Right atrium auricular region (tissue), 2 donors: ENCODE measurements at places on chromosomes 5 and 9. TPM values are rescaled to one million over a fixed set of nuclear protein-coding genes. Genes with fewer than 3 reads are reported as not detected.

DNA sequence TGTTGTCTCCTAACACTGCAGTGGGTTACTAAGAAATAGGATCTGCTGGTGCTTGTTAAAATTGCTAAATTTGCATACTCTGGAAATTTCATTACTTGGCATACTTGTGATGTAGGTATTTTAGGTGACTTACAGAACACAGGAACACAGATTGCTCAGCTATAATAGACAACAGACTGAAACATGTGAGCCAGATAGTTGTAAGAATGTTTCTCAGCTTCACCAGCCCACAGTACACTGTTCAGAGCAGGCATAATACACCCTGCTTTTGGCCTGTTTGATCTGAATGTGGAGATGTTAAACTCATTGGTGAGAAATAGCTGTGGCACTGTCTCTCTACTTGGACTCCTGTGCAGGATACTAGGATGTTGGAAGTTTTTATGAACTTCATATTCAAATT is 275.7 kb downstream of the CSNK1G3 start:
- no peaks in the 10 kb centered on the region for H3K36me3 ChIP-seq
- no peak for DNase-seq

DNA sequence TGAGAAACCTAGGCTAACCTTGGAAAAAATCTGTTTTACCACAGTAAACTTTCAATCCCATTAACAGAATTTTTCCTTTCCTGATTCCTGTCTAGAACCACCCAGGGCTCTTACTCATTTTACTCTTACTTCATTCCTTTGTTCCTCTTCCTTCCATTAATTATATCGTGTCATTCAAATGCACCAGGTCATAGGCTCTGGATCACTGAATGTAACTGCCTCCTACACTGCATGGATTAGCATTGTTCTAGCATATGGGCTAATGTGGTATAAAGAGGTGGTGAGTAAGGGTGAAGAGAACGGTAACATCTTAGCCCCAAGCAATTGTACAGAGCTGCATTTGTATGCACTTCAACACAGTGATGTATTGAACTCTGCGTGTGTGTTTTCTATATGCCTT is 49.5 kb upstream of the SPINK5 start:
- DNase-seq = no peak
- H3K27me3 ChIP-seq = no peaks in the 10 kb centered on the region
- no peaks in the 10 kb centered on the region for H3K4me1 ChIP-seq

The BSPRY gene
- 0.48 TPM for total RNA-seq

GRCh38 chr5:41656597-41656996 is 146.2 kb upstream of the PLCXD3 start:
- H3K36me3 ChIP-seq = no peaks in the 10 kb centered on the region
- H3K27ac ChIP-seq = no peak overlapping the region
- no peak for DNase-seq

GRCh38 chr9:83281306-83282255 is 218.6 kb upstream of the RASEF start:
- peaks cover 23% of the 10 kb centered on the region for H3K4me1 ChIP-seq
- no peak overlapping the region for H3K4me3 ChIP-seq

The FBP2 gene
- total RNA-seq = not detected

The SLC4A9 gene
- not detected for total RNA-seq

- H3K27ac ChIP-seq = no peak overlapping the region
- H3K36me3 ChIP-seq = no peaks in the 10 kb centered on the region
- H3K4me3 ChIP-seq = no peak overlapping the region
- H3K27me3 ChIP-seq = no peaks in the 10 kb centered on the region
Measured at GRCh38 chr5:124591583-124591982, 154.9 kb downstream of the ZNF608 start.

DNA sequence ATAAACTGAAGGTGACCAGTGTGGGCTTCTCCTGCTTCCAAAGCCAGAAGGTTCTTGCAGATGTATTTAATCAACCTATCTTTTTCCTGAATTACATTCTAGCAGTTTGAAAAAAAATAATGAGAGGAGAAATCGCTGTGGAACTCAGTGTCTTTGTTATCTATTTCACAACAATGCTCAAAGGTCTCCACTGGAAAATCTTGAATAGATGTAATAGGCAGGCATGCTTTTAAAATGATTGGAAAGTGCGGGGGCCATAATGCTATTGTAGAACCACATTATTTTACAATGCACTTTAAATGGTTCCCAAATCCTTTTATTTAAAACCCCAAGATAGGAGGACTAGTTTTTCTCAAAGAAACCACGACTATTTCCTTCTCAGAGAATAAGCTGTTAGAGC is 23.3 kb downstream of the ENC1 start:
- H3K4me1 ChIP-seq = no peaks in the 10 kb centered on the region
- no peak overlapping the region for H3K4me3 ChIP-seq

DNA sequence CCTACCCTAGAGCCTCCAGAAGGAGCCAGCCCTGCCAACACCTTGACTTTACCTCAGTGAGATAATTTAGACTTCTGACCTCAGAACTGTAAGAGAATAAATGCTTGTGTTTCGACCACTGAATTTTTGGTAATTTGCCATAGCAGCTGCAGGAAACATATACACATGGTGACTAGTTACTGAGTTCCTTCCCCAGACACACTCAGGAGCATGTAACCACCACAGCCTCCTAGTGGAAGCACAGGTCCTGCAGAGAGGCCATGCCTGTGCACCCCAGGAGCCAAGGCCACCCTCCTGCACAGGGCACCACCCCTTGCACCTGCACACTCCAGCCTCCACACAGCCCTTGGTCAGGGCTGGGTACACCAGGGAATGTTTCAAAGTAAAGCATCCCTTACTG is 7.6 kb upstream of the CAMSAP1 start:
- H3K4me3 ChIP-seq = no peak overlapping the region
- no peaks in the 10 kb centered on the region for H3K27me3 ChIP-seq
- DNase-seq = no peak
- H3K4me1 ChIP-seq = no peaks in the 10 kb centered on the region
- no peak overlapping the region for H3K27ac ChIP-seq

- H3K4me3 ChIP-seq = no peak overlapping the region
- H3K27me3 ChIP-seq = no peaks in the 10 kb centered on the region
- peak overlapping the region; percentile 5 for H3K27ac ChIP-seq
- no peaks in the 10 kb centered on the region for H3K36me3 ChIP-seq
Measured at GRCh38 chr9:98964201-98964600, 20.5 kb downstream of the COL15A1 start.

DNA sequence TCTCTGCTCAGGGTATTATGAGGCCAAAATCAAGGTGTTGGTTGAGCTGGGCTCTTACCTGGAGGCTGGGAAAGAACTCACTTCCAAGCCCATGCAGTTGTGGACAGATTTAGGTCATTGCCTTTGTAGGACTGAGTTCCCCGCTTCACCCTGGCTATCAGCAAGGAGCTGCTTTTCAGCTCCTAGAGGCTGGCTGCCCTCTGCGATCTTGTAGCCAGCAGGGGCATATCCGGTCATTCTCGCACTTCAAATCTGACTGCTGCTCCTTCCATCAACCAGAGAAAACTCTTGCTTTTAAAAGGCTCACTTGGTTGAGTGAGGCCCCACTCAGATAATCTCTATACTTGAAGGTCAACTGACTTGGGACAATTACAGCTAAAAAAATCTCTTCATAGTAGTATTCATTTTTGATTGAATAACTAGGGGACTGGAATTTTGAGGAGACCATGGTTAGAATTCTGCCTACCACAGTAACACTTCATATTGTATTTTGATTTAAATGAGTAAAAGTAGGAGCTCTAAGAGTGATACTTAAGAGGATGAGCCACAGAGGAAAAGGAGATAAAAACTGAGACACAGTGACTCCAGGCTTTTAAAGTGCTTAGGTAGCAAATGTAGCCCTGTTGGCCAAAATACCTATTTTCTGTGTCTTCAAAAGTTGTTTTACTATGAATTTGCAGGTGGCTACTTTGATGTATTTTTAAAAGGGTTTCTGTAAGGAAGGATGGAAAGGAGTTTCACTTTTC is 137.4 kb downstream of the CD180 start:
- no peak for DNase-seq
- H3K4me1 ChIP-seq = no peaks in the 10 kb centered on the region
- no peak overlapping the region for H3K4me3 ChIP-seq
- H3K27ac ChIP-seq = peak overlapping the region; percentile 30
- H3K36me3 ChIP-seq = peaks cover 8% of the 10 kb centered on the region

The CYLC2 gene
- not detected for total RNA-seq

DNA sequence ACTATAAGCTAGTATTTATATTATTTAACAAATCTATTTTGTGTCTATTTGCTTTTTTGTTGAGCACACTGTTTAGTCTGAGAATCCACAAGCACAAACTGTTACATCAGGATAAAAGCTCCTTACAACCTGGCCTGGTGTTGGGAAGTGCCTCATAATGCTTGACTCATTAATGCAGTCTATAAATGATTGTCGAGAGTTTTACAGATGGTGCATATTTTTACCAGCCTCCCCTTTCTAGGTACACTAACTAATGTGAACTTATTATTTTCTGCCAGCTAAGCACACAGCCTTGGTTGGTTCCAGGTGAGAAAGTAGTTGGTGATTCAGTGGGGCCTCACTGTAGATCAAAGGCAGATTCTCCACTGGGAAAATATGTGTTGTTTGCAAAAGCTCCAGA is 151.0 kb upstream of the ADAMTS16 start:
- H3K27ac ChIP-seq = no peak overlapping the region
- H3K27me3 ChIP-seq = no peaks in the 10 kb centered on the region
- no peaks in the 10 kb centered on the region for H3K4me1 ChIP-seq

DNA sequence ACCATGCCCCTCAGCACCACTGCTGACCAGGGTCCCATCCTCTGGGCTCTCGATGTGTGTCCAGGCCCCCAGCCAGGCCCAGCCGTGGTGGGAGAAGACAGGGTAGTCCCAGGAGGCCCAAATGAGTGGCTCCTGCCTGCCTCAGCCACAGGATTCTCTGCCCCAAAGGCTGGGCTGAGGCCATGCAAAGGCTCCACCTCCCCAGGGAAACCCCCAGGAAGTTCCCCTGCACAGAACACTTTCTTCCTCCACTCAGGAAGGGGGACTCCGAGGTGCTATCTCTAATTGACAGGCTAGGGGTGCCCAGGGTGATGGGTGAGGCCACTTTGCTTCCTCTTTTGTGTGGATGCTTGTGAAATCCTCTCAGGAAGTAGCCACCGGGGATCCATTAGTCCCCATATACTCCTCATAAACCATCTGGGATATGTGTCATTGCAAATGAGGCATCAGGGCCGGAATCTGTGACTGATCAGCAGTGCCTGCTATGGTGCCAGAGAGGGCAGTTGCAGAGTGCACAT is 23.1 kb upstream of the TDRD7 start:
- DNase-seq = no peak
- H3K4me3 ChIP-seq = no peak overlapping the region
- H3K4me1 ChIP-seq = peaks cover 8% of the 10 kb centered on the region
- H3K36me3 ChIP-seq = no peaks in the 10 kb centered on the region

The PIP5K1B gene
- 18.4 TPM for total RNA-seq

DNA sequence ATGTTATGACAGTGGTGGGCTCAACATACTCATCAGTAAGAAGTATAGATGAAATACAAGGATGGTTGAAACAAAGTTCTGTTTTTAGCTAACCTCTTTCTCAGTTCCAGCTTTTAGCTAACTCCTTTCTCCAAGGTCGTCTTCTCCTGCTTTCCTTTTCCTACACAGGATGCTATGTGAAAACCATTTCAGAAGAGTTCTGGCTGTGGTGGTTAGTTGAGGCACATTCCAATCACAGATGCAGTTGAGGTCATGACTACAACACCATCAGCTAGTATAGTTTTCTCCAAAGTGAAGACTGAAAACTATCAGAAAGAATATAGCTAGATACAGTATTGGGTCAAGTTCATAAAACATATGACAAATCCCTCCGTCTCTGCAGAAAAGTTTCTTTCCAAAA is 477.7 kb upstream of the C9orf72 start:
- H3K36me3 ChIP-seq = no peaks in the 10 kb centered on the region
- DNase-seq = no peak
- no peak overlapping the region for H3K27ac ChIP-seq
- no peaks in the 10 kb centered on the region for H3K27me3 ChIP-seq

The HRCT1 gene
- 4.9 TPM for total RNA-seq

- peak overlapping the region; percentile 94 for H3K4me3 ChIP-seq
- H3K27me3 ChIP-seq = no peaks in the 10 kb centered on the region
- DNase-seq = no peak
- H3K36me3 ChIP-seq = peaks cover 10% of the 10 kb centered on the region
- peaks cover 33% of the 10 kb centered on the region for H3K4me1 ChIP-seq
Measured at GRCh38 chr5:74765929-74766328, 988 bp downstream of the GFM2 start.

GRCh38 chr5:136028782-136029742 is at the start of gene TGFBI:
Gene TGFBI, plus strand, starts transcription at chr5:136028988. Its CDS starts 68 bp downstream, at chr5:136029056.
- H3K36me3 ChIP-seq = peaks cover 4% of the 10 kb centered on the region
- peaks cover 49% of the 10 kb centered on the region for H3K4me1 ChIP-seq
- DNase-seq = peak; percentile 72
- peak within 1 kb of the TSS; percentile 76 for H3K27ac ChIP-seq
- H3K27me3 ChIP-seq = no peaks in the 10 kb centered on the region

The ZNF483 gene
- total RNA-seq = 6.9 TPM

GRCh38 chr9:133995012-133995896 is 3.1 kb upstream of the VAV2 start:
- no peaks in the 10 kb centered on the region for H3K27me3 ChIP-seq
- no peak for DNase-seq
- peaks cover 35% of the 10 kb centered on the region for H3K4me1 ChIP-seq
- no peaks in the 10 kb centered on the region for H3K36me3 ChIP-seq
- no peak overlapping the region for H3K4me3 ChIP-seq
- H3K27ac ChIP-seq = no peak overlapping the region

The PCDHAC2 gene
- 4.1 TPM for total RNA-seq

The PCDHB6 gene
- 0.12 TPM for total RNA-seq
